GOT3 (cell line): ENCODE measurements at places on chromosomes 5 and 9.

DNA sequence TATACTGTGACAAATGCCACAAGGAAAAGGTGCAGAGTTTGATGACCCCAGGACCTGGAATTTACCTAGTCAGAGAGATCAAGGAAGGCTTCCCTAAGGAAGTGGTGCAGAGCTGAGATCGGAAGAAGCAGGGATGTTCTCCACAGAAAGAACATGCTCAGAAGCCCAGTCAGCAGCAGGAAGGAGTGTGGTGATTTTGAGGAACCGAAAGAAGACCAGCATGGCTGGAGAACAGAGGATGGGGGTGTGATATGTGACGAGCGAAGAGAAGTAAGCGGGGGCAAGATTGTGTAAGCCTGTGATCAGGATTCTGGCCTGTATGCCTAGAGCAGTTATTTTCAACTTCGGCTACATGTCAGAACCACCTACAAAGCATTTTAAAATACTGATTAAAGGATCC is 18.7 kb upstream of the PIK3R1 start:
- no peak for DNase-seq

DNA sequence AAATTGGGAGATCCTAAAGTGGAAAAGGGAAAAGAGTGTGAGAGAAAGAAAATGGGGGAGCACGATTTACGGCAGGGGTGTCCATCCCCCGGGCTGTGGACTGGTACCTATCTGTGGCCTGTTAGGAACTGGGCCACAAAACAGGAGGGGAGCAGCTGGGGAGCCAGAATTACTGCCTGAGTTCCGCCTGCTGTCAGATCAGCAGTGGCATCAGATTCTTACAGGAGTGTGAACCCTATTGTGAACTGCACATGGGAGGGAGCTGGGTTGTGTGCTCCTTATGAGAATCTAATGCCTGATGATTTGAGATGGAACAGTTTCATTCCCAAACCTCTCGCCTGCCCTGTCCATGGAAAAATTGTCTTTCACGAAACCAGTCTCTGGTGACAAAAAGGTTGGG is 108.3 kb upstream of the ADAMTSL1 start:
- no peak for DNase-seq

- DNase-seq, result no peak
Observed at GRCh38 chr5:165101709-165102108, 1596.3 kb downstream of the MAT2B start.

- no peak for DNase-seq
Observed at GRCh38 chr9:97478301-97478981, 23.0 kb upstream of the TMOD1 start.

DNA sequence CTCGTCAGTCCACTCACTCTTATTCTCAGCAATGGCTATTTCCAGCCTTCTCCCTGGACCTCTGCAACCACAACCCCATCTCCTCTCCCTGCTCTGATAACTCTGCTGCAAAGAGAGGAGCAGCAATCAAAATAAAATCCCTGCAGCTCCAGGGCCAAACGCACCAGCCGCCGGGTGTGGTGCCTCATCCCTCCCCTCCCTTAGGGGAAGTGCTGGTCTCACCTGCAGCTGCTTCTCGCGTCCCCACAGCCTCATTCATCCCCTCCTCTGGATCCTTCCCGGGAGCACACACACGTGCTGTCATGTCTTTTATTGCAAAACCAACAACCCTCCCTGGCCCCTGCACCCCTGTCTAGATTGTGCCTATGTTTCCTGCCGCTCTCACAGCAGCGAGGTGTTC is 77.8 kb downstream of the TENT4A start:
- DNase-seq, result no peak

- DNase-seq, result no peak
Observed at GRCh38 chr5:110070836-110071235, 381.1 kb downstream of the MAN2A1 start.

DNA sequence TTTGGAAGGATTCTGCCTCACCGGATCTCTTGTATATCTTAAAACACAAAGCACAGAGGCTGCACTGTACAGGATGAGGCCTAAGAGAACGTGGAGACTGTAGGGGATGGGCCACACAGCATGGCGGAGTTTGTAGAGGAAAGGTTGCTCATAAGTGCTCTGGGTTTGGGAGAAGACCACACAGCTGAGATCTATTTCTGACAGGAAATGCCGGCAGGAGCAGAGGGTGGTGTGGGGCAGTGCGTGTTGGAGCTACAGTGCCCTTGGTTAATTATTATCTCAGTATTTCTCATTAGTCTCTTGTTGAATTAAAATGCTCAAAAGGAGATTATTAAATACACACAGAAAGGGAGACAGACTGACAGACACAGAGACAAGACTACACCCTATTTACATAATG is 9.6 kb downstream of the PALM2AKAP2 start:
- no peak for DNase-seq

DNA sequence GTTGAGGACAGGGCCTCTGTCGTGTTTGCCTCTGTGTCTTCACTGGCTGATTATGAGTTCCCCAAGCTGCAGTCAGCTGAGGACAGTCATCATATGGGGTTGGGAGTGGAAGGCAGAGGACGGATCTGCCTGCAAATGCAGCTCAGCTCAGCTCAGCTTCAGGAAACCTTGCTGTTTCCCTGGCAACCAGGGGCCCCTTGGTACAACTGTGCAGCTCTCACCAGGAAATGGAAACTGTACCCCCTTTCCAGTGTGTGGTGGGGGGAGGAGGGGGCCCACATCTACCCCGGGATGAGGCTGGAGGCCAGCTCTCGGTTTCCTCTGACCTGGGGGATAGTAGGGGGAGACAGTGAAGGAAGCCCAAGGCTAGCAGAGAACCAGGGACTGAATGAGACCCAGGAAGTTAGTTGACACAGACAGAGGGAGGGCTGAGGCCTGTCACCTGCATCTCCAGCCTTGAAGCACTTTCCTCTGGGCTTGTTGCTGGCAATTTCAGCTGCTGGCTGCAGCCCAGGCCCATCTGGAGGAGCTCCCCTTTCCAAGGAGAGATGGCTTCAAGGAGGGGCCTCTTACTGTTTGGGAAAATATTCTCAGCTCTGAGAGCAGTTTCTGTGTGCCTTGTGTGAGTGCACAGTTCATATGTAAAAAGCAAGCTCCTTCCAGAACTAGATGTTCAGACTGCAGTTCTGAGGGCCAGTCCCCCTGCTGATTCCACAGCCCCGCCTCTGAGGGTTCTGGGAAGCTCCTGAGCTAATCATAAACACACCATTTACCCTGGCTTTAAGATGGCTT is 6.9 kb downstream of the ANXA6 start:
- DNase-seq, result no peak

GRCh38 chr9:69391946-69392345 is 66.9 kb downstream of the ENTREP1 start:
- DNase-seq, result no peak

DNA sequence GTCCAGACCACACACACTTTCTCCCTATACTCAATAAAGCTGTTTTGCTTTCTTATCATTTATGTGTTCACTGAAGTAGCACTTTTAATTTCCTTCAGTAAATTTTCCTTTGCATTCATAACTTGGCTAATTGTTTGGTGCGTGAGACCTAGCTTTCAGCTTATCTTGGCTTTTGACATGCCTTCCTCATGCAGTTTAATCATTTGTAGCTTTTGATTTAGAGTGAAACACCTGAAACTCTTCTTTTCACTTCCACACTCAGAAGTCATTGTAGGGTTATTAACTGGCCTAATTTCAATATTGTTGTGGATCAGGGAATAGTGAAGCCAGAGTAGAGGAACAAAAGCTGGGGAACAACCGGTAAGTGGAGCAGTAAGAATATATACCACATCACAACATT is 114.7 kb downstream of the ST8SIA4 start:
- DNase-seq, result no peak

DNA sequence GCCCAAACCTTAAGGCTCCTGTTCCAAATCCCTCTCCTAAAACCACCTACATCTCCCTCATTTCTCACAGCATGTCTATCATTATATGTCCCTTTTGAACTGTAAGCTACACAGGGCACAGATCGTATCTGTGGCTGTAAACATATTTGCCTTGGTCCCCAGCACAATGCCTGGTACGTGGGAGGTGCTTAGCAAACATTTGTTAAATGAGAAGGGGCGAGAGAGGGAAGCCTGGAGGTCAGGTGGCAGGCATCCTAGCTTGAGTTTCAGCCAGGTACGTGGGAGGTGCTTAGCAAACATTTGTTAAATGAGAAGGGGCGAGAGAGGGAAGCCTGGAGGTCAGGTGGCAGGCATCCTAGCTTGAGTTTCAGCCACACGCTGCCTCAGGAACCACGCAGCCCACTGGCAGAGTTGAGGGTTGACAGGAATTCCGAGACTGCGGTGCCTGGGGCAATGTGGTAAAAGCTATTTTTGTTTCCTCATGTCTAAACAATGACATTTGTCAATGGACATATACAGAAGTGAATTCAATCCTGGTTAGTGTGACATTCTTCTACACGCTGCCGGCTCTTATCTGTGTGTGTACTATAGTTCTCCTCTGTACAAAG is 113.6 kb downstream of the EFNA5 start:
- no peak for DNase-seq

DNA sequence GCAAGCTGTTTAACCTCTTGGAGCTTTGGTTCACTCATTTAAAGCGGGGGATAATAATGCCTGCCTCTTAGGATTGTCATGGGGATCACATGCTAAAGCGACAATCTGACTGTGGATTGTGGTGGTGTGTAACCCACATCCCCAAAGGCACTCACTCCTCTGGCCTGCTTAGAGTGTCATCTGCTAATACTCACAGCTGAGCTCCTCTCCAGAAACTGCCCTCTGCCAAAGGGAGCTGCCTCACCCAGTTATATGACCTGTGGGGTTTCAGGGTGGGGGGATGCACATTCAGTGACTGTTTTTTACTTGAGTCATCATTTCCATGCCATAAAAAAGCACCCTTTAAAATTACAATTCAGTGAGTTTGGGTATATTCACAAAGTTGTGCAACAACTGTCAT is 110.0 kb upstream of the SPOCK1 start:
- DNase-seq, result no peak

DNA sequence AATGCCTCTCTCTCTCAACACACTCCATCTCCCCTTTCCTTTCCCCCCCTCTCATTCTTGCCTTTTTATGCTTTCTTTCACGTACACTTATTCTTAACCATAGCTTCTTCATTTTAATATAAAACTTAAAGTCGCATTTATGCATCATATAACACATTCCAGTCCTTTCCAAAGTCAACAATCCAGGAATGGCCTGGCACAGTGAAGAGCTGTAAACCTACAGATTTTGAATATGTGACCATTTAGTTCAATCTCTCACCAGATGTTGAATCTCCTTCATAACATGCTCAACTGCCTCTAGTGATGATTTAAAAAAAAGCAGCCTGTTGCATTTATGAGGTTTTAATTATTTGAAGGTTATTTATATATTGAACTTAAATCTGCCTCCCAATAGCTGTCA is 186.2 kb upstream of the GRAMD2B start:
- DNase-seq, result no peak

DNA sequence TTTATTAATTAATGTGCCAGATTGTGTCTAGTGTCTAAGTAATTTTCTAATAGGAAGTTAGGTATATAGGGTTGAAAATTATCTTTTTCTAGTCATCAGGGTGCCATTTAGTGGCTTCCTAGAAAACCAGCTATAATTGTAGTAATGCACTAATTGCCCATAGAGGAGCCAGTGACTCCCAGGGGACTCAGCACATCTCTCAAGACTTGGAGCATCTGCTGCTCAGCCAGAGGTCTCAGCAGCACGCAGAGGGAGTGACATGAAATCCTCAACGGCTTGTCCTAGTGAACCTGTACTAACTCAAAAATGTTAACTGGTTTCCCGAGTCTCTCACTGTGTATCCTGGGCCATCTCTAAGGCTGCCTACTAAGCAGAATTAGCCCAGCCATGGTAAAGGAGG is 78.2 kb upstream of the MAN2A1 start:
- DNase-seq, result no peak

- DNase-seq, result no peak
Observed at GRCh38 chr9:93265972-93266371, 82.0 kb downstream of the WNK2 start.

DNA sequence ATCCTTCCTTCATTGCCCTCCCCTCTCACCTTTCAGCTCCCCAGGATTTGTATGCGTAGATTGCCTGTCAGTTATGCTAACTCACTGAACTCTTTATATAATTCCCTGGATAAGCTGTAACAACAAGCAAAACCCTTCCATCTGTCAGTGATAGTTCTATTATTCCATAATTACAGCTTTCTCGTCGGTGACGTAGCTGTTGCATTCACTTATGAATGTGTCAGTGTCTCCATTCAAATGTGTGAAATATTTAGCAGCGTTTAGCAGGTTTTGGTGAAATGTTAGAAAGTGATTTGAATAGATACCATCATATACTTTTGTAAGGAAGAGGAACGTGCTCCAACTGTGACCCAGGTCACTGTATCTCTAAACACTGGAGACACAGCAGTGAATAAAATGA is 45.2 kb downstream of the PIP5K1B start:
- DNase-seq, result no peak

DNA sequence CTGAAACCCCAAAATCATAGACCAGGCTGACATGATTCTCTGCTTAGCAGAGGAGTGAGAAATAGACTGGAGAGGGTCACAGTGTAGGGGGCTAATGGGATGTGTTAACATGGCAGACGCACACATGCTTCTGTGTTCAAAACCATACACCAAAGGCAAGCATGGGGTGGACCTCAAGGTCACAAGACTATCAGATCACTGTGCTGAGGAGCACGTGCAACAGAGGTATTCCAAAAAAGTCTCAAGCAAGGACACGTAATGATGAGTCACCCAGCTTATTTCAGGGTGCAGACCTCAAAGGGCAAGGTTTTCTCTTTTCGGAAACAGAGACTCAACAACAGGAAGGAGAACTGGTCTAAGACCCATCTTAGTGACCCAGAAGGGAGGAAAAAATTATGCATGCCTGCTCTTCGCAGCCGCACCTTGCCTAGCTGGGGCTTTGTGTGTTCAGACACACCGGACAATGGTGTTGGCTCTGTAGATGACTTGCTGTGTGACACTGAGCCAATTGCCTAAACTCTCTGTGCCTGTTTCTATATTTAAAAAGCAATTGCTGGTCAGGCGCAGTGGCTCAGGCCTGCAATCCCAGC is 20.3 kb downstream of the WHRN start:
- DNase-seq, result no peak

GRCh38 chr5:62354028-62354874 is 48.2 kb downstream of the KIF2A start:
- no peak for DNase-seq

DNA sequence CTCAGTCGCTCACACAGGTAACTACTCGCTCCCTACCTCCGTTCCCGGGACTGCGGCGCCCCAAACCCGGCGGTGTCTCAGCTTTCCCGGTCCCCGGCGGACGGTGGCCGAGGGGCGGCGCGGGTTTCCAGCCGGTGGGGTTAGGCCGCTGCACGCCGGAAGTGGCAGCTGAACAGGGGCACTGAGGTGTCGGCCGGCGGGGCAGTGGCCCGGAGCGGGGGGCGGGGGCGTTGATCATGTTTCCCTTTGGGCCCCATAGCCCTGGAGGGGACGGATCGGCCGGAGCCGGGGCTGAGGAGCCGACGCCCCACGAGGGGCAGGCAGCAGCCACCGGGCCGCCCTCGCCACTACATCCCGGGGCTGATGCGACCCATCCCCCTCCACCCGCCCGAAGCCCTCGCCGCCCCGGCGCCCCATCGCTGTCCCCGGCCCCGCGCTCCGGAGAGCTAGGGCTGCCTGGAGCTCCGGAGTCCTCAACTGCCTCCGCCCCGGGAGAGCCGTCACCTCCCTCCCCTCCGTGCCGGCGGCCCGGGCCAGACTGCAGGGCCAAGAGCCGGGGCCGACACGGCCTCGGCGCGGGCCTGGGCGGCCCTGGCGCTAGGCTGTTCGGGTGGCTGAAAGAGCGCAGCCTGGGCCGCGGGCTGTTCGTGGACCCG is at the start of gene DCAF10:
DCAF10 (plus strand) TSS at position 167 of the 656 bp plus-strand sequence; CDS start at position 237, 70 bp downstream.
- peak; percentile 48 for DNase-seq

- DNase-seq, result no peak
Observed at GRCh38 chr5:306011-306805, 15.3 kb upstream of the AHRR start.
